ENCODE measurements at places on chromosomes 7 and 10.

- DNase-seq, result no peak
These were observed 679.3 kb upstream of the IGFBP3 start for GRCh38 chr7:46600340-46600739.

GRCh38 chr7:23523486-23524075, 8.2 kb downstream of the TRA2A start:
- no peak for DNase-seq

GRCh38 chr7:5394264-5395105, 29.1 kb downstream of the TNRC18 start:
- DNase-seq, result no peak

- no peak for DNase-seq
These were observed 587.7 kb downstream of the KCNMA1 start for GRCh38 chr10:77049896-77050295.

- DNase-seq, result no peak
These were observed 186.8 kb upstream of the NEBL start for GRCh38 chr10:21083861-21084260.

GRCh38 chr7:155705623-155706360, 61.3 kb downstream of the RBM33 start:
- DNase-seq, result no peak
